ENCODE measurements at places on chromosomes 11 and 22. TPM values are rescaled to one million over a fixed set of nuclear protein-coding genes. Genes with fewer than 3 reads are reported as not detected.

MYO7A gene
- total RNA-seq: 0.27 TPM

PTPRJ gene
- 9.2 TPM for total RNA-seq

GAS2 gene
- 1.3 TPM for total RNA-seq

BSX gene
- total RNA-seq: not detected

ENTHD1 gene
- not detected for total RNA-seq

OR5B21 gene
- not detected for total RNA-seq

OR52K2 gene
- not detected for total RNA-seq

LDHAL6A gene
- total RNA-seq: not detected

HORMAD2 gene
- not detected for total RNA-seq

CAVIN3 gene
- total RNA-seq: 145 TPM
